ENCODE measurements at places on chromosomes 12 and 14. TPM values are rescaled to one million over a fixed set of nuclear protein-coding genes. Genes with fewer than 3 reads are reported as not detected.

PDE3A gene
- 18.3 TPM for total RNA-seq

NEMP1 gene
- 10.3 TPM for total RNA-seq

IFI27L2 gene
- total RNA-seq = 28.2 TPM

- DNase-seq = no peak
These were observed 39.6 kb downstream of the BRMS1L start for GRCh38 chr14:35865611-35866324.

All from kidney (tissue), 22 donors.